ENCODE measurements at places on chromosomes 4 and X.

- ATAC-seq, result no peak
Measured at GRCh38 chrX:55033429-55033828, 2.7 kb upstream of the ALAS2 start.

DNA sequence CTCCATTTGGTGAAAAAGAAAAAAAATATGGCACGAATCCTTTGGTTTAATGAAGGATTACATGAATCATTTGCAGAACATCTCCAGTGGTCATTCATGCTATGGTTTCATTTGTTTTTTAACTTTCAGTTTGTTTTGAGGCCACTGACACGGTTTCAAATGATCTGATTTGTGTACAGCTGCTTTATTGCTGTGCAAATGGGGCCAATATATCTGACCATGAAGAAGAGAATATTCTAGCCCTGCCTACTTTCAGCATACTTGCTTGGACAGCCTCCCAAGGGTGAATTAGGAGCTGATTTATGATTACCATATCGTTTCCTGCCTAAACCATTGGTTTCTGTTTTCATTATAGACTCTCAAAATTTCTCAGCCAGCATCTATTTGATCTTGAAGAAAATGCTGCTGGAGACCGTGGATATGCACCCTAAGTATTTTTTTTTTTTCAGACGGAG, 30.7 kb downstream of the SPARCL1 start:
- ATAC-seq, result no peak

- no peak for ATAC-seq
Measured at GRCh38 chrX:27086237-27086636, 376.9 kb downstream of the PPP4R3C start.

DNA sequence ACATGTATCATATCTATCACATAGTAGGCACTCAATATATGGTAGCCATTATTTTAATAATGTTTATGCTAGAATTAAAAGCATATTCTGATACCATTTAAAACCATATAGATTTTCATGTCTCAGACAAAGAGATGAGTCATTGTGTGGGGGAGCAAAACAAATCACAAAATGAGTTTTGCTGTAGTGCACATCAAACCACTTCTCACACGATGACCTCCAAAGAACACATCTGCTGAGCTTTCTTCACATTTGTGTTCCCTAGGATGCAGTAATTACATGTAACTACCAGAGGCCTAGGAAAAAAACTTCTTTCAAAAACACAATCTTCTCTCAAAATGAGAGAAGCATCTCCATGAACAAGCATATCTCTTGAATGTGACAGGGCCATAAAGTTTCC, 56.1 kb upstream of the BRS3 start:
- ATAC-seq, result no peak

DNA sequence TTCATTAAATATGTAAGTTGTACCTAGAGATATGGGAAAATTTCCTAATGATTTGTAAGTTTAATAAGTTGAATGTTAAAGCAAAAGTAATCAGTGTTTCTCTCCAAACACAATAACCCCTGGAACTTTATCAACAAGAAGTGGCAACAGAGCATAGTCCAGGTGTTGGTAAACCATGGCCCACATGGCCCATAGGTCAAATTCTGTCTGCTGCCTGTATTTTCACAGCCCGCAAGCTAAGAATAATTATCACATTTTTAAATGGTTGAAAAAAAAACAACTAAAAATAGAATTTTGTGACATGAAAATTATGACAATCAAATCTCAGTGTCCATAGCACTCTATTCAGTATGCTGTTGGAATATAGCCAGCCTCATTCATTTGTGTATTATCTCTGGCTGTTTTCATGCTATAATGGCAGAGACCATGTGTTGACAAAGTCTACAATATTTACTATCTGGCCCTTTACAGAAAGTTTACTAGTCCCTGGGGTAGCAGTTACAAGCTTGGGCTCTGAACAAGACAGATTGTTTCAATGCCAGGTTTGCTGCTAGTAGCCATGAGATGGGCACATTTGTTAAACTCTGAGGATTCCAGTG, 395.8 kb downstream of the GASK1B start:
- no peak for ATAC-seq

DNA sequence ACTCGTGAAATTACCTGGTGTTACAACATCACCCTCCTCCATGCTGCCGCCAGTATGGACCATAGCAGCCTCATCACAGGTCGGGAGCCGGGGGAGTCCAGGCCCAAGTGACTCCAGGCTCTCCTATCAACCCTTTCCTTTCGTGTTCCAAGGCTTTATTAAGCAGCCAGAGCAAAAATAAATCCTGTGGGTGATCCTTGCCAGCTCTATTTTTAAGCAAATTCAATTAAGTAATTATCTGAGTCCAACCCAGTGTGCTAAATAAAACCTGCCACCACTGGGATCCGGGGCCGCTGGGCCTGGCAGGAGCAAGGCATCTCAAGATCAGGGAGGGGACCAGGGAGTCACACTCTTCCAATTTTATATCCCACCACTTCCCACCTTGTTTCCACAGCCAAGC, 80.7 kb upstream of the PRPS1 start:
- no peak for ATAC-seq

GRCh38 chr4:133982533-133983224, 218.9 kb downstream of the PABPC4L start:
- no peak for ATAC-seq

- no peak for ATAC-seq
Measured at GRCh38 chr4:108709234-108709633, 53.6 kb downstream of the ETNPPL start.
